ENCODE measurements at places on chromosomes 5 and 9.

GRCh38 chr5:19904766-19905165, 83.2 kb downstream of the CDH18 start:
- no peak for DNase-seq

DNA sequence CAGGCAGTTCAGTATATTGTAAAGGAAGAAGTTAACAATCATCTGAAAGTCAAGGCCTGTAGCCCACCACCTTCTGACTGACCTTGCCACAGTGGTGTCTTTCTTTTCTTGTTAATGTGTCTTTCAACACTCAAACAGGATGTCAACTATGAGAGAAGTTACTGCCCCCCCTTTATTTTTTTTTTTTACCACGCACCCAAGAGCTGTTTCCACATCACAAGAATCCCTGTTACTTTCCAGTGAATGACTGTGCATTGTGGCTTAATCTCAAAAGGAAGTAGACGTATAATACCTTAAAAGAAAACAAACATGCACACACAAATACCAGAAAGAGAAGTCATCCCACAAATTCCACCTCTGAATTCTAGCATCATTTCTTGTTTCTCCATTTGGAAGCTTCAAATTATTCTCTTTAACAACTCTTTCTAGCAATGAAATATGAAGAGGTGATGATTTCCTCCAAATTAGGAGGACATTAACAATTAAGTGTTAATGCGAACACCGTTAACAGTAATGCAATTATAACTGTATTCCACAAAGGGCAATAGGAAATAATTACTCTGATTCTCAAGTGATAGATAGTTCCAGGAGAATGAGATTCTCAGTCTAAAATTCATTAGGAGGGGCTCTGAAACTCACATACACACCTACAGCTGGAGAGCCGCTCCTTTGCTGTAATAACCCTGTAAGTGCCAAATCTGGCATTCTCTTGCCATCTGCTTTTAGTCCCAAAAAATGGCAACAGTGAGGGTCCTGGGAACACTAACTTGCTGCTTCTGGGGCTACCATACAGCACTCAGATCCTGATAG, 201.0 kb downstream of the EFNA5 start:
- peak; percentile 86 for DNase-seq

GRCh38 chr5:90563108-90563507, 4.5 kb downstream of the ADGRV1 start:
- no peak for DNase-seq

GRCh38 chr9:128845186-128845931, 15.8 kb upstream of the SPOUT1 start:
- no peak for DNase-seq

DNA sequence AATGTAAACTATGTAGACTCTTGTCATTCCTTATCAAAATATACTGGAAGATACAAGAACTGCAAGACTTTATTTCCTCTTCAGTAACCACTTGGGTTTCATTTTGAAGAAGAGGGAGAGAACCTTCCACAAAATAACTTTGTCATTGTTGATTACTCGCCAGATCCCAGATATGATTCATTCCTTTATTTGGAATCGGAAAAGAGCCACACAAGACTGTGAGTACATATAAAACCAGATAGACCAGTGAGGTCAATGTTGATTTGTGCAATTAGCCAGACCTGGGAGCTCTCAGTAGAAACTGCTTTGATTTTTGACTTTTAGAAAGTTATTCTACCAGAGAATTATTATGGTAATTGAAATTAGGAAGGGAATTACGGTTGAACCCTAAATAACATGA, 146.1 kb downstream of the TMEM167A start:
- DNase-seq: peak; percentile 12

GRCh38 chr9:133613432-133613831, 4.2 kb upstream of the FAM163B start:
- no peak for DNase-seq

- no peak for DNase-seq
Observed at GRCh38 chr5:180215783-180216630, 7.0 kb upstream of the RASGEF1C start.

- DNase-seq: peak; percentile 48
Observed at GRCh38 chr9:98807070-98807813, at the start of gene GALNT12. Gene GALNT12, plus strand, starts transcription at chr9:98807670. Its CDS starts 29 bp downstream, at chr9:98807699.

DNA sequence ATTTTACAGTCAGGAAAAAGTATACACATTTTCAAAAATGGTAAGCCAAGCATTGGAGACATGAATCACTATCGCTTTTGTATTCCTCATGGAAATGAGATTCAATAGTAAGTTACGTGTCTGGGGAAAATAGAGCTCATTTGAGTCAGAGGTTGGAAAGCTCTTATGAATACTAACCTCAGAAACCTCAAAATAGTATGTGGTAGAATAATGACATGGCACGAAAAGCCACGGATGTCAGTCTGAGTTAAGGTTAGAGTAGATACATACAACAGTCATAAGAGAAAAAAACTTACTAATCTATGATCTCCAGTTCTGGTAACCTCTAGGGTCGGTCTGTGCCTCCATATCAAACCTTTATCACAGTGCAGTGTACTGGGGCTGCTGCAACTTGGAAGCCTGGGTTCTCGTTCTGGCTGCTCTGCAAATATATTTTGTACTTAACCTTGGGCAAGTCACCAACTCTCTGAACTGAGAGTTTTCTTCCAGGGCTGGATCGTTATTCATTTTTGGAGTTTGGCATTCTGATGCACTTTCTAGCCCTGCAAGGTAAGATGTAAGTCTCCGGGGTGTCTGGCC, 31.8 kb downstream of the MAP1B start:
- DNase-seq: peak; percentile 92

GRCh38 chr5:141838326-141839014, 39.7 kb downstream of the PCDH1 start:
- DNase-seq: no peak

Data from EL (cell line).